ENCODE measurements at places on chromosomes 3 and 15.

DNA sequence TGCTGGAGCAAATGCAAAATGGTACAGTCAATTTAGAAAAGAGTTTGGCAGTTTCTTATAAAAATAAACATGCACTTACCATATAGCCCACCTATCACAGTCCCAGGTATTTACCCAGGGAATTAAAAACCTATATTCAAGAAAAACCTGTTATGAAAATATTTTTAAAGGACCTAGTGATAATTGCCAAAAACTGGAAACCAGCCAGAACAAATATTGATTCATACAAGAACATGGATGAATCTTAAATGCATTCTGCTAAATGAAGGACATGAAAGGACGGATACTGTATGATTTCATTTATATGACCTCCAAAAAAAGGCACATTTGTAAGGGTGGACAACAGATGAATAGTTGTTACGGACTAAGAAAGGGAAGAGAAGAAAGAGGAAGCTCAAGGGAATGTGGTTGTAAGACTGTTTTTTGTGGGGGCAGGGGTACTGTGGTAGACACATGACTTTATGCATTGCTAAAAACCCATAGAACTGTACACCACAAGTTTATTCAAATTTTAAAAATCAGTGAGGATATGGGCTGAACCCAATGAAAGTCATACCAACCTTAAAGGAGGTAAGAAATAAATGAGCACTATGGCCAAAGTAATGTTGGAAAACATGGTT is 61.0 kb downstream of the ZBBX start:
- DNase-seq = no peak

DNA sequence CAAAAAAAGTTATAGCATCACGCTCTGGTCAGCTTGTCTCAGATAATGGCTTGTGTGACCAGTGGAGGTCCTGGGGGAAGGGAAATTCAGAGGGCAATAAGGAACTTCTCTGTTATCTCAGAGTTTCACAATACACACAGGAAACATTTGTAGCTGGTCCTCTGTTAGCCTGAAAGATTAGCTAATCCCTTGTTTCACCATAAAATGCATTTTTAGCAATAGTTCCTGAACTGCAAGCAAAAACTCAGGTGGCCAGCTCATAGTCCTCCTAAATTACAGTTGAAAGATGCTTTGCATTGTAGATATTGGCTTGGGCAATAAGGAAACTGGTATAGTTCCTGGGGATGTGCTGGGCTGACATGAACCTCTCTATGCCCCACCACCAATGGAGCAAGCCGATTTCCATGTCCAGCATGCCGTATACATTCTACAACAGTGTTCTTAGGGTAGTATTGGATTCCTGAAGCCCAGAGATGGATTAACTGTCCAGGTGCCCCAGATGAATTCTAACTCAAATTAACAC is 141.5 kb upstream of the TBL1XR1 start:
- no peak for DNase-seq

GRCh38 chr3:119781330-119782198 is at the start of gene NR1I2:
TSS of gene NR1I2 (plus strand) at chr3:119782101.
- DNase-seq = no peak

- no peak for DNase-seq
Measured at GRCh38 chr3:62835554-62836236, 39.5 kb downstream of the CADPS start.

DNA sequence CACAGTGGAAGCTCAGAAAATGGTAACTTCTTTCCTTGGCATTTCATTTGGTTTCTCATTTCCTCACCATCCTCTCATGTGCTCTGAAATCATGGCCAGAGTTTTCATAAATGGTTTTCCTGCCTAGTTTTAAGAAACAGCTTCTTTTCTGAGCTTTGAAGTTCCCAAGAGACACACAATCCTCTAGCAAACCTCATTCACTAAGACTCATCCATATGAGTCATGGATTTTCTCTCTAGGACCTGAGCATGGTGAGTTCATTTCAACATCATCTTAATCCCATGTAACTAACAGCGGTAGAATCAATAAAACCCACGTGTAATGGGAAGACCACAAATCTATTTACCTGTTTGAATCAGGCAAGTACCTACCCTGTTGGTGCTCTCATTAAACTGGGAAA is 274.5 kb upstream of the LRTM1 start:
- no peak for DNase-seq

DNA sequence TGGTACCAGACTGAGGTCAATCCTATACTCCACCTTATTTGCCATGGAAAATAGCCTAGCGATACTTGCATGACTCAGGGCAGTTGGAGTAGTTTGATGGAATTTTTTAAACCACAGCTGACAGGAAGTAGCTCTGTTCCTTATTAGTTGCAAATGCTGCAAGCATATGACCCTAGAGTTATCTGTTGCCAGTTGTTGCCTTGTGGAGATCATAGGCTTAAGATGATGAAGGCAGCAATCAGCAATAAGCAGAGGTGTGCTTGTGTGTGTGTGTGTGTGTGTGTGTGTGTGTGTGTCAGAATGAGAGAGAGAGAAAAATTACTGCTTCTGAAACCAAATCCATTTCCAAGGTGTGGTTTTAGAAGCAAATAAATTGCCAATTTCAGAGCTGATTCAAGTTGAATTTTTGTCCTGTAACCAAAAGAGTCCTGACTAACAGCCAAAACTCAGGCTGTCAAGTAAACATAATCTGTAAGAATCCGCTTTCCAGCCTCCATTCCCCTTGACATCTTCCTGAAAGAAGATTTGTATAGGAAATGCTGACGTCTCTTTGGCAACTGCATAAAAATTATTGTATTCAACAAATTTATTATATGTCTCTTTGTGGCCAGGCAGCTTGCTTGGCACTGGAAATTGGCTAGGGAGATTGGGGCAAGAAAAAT is 141.2 kb downstream of the SERPINI1 start:
- no peak for DNase-seq

DNA sequence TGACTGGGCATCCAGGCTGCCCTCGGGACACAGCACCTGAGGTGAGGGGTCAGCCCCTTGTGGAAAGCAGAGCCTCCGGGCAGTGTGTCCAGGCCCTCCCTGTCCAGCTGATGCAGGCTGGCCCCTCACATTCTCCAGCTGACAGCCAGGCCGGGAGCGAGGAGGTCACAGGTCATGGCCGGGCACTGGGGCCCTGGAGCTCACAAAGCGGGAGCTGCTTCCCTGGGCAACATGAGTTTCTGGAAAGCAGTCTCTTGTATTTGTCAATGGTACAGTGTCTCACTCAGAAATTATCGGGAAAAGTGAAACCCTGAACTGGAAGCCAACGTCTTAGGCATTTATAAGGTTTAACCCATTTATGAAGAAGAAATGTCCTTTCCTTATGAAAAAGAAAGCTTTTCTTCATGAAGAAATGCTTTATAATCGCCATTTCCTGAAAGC is 118.5 kb downstream of the OPA1 start:
- DNase-seq = no peak

Measured in head of caudate nucleus (tissue), 42 donors.